ENCODE measurements at places on chromosomes 2 and 18.

GRCh38 chr18:75784390-75784789 is 356.9 kb upstream of the SMIM21 start:
- no peak for DNase-seq

DNA sequence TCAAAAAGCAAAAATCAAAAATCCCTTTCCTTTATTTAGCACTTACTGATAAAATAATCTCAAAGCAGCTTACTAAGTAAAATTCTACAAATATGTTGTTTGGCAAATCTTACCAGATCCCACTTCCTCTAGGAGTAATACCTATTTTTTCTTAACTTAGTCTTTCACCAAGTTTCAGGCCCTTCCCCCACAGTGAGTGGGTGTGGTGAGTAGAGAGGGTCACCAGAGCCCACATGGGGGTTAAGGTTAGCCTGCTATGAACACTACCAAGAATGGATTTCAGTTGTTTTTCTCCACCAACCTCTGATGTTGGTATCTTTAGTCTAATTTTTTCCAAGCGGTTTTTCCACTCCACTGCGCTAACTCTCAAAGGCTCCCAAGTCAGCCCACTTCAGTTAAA is 23.2 kb downstream of the PIAS2 start:
- DNase-seq = no peak

GRCh38 chr2:196183528-196184231 is 12.3 kb upstream of the STK17B start:
- no peak for DNase-seq

- no peak for DNase-seq
Measured at GRCh38 chr2:107412209-107412904, 414.3 kb upstream of the RGPD4 start.

DNA sequence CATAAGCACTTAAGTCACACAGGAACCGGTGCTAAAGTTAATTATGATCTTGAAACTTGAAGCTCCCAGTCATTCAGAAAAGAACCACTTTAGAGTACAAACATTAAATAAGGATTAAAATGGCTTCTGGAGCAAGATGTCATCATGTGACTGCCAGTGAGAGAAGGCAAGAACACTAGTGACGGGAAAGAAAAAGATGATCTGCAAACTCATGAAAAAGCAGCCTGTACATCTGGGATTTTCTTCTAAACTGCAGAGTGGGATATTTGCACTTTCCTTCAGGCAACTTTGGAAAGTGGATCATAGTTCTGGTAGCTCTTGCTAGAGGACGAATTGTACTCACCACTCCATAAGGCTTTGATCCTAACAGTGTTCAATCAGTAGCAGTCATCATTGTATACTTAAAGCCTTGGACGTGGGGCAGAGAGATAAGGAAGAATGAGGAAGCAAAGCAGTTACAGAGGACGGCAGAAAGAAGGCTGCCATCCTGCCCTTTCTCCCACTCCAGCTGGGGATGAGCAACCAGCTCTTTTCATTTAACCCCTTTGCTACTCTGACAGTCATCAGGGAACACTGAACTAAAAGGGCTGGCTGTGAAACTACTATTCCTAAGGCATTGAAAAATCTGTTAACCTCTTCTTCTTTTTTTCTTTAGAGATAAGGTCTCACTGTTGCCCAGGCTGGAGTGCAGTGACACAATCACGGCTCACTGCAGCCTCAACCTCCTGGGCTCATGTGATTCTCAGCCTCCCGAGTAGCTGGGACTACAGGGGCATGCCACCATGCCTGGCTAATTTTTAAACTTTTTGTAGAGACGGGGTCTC is 18.1 kb downstream of the ABHD3 start:
- DNase-seq = peak; percentile 13

DNA sequence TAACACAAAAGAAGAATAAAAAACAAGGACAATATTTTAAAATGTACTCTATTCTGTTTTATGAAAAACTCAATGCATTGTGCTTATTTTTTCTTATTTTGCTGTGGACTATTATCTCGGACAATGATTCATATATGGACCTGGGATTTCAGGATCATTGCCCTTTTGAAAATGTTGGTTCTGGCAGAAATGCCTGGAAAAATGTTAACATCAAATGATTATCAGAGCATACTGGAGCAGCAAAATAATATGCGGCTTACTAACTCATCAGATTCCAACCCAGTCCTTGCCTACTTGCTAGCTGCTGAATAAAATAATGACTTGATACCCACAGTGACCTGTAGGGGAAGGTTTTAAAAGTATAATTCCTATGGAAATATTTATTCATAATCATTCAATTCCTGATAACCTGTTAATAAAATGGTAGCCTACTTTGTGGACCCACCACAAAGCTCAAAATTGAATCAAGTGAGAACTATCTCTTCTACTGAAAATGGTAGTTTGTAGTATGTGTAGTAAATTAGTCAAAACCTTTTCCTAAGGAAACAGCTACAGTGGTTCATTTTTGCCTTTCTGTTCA is 117.4 kb downstream of the NEB start:
- DNase-seq = no peak
